AML-193 (cell line): ENCODE measurements at places on chromosomes 12 and 14.

GRCh38 chr12:57429473-57430111 lies 1.3 kb downstream of the R3HDM2 start:
- DNase-seq = peak; percentile 21

GRCh38 chr12:214003-214741 lies at the start of gene SLC6A12:
TSS of gene SLC6A12 (minus strand) at chr12:214157. CDS start at chr12:209986, 4,171 bp downstream.
- DNase-seq = no peak

DNA sequence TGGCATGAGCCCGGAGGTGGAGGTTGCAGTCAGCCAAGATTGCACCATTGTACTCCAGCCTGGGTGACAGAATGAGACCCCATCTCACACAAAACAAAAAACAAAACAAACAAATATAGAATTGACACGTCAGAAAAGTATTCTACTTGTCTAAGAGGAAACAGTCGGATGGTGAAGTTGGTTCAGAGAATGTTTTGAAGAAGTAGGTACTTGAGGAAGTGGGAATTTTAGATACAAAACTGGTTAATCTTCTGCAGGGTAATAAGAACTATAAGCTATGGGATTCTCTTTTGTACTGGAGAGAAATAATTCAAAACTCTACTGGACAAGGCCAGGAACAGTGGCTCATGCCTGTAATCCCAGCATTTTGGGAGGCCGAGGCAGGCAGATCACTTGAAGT lies 14.6 kb upstream of the TCTN1 start:
- no peak for DNase-seq

GRCh38 chr14:41872931-41873685 lies 266.4 kb downstream of the LRFN5 start:
- DNase-seq = no peak

- DNase-seq = no peak
Observed at GRCh38 chr12:9184276-9184675, 23.9 kb downstream of the PZP start.

- no peak for DNase-seq
Observed at GRCh38 chr12:120925740-120926563, 21.8 kb upstream of the SPPL3 start.

- DNase-seq = no peak
Observed at GRCh38 chr12:128796439-128797118, 27.2 kb downstream of the SLC15A4 start.
